ENCODE measurements at places on chromosomes 6 and 20. TPM values are rescaled to one million over a fixed set of nuclear protein-coding genes. Genes with fewer than 3 reads are reported as not detected.
A peak's percentile ranks its signal among the peaks of the same experiment; 100 is the strongest.

PPP1R3G gene
- polyA plus RNA-seq, result 3.0 TPM

HLA-DQB1 gene
- 6.9 TPM for polyA plus RNA-seq

CRISP3 gene
- 0.17 TPM for polyA plus RNA-seq

RAMACL gene
- 0.14 TPM for polyA plus RNA-seq

DNA sequence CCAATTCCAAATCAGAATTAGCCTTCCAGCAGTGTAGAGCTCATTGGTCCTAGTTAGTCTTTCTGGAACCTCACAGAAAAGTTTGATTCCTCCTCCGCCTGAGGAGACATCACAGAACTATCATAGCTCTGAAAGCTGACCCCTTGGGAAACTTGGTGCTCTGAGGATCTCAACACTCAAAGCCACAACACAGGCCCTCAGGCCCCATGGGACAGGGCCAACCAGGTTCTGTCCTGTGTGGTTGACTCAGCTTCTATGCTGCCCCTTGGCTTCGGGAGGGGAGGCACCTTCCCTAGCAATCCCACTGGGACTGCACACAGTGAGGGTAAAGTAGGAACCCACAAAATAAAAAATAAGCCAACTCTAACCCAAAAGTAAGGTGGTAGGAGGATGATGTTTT lies 237.5 kb upstream of the ECI2 start:
- no peak for DNase-seq

- DNase-seq, result no peak
Observed at GRCh38 chr20:33280775-33281174, 2.2 kb upstream of the BPIFB1 start.

GRCh38 chr6:21748343-21749056 lies 154.9 kb downstream of the SOX4 start:
- DNase-seq, result peak; percentile 64

- DNase-seq, result no peak
Observed at GRCh38 chr6:88031550-88031949, 16.1 kb upstream of the SPACA1 start.

DNA sequence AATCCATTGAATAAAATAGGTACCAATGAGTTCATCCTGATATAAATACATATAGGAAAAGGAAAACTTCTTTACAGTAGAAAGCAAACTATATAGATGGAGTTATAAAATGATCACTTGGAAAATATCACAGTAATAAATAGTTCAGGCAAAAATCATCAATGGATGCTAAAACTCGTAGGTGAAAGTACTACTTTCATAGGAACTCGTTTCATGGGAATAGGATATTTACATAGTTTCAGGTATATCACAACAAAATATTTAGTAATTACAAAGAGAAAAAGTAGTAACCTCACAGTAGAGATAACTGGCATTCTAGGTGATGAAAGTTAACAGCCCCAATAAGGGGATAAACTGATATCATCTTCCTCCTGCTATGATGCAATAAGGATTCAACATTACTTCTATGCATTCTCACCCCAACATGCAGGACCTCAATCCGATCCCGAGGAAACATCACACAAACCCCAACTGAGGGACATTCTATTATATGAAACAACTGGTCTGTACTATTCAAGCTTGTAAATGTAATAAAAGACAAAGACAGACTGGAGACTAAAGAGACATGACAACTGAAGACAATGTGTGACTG lies 13.7 kb downstream of the DDO start:
- no peak for DNase-seq

- no peak for DNase-seq
Observed at GRCh38 chr20:38932457-38933120, 6.4 kb downstream of the FAM83D start.

DNA sequence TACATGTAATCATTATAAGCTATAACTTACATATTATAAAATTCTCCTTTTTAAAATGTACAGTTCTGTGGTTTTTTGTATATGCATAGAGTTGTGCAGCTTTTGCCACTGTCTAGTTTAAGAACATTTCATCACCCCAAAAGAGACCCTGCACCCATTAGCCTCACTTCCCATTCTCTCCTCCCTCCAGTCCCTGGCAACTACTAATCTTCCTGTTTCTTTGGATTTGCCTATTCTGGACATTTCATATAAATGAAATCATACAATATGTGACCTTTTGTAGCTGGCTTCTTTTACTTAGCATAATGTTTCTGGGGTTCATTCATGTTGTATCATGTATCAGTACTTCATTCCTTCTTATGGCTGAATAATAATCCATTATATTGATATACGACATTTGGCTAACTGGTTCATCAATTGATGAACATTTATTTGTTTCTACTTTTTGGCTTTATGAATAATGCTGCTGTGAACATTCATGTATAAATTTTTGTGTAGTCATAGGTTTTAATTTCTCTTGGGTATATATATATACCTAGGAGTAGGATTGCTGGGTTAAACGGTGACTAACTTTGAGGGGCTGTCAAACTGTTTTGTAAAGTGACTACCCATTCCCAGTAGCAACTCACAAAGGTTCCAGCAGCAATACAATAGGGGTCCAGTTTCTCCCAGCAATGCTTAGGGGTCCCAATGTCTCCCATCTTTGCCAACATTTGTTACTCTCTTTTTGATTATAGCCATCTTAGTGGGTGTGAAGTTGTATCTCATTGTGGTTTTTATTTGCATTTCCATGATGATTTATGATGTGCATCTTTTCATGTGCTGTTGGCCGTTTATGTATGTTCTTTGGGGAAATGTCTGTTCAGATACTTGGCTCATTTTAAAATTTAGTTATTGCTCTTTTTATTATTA lies 10.7 kb downstream of the PTPRA start:
- DNase-seq, result no peak

- no peak for DNase-seq
Observed at GRCh38 chr20:43690943-43691598, 24.2 kb downstream of the MYBL2 start.
